ENCODE measurements at places on chromosomes 11 and 22.

- DNase-seq, result no peak
Observed at GRCh38 chr22:26977741-26978376, 320.5 kb downstream of the MIAT start.

GRCh38 chr22:43467216-43467940, 55.6 kb downstream of the MPPED1 start:
- peak; percentile 62 for DNase-seq

DNA sequence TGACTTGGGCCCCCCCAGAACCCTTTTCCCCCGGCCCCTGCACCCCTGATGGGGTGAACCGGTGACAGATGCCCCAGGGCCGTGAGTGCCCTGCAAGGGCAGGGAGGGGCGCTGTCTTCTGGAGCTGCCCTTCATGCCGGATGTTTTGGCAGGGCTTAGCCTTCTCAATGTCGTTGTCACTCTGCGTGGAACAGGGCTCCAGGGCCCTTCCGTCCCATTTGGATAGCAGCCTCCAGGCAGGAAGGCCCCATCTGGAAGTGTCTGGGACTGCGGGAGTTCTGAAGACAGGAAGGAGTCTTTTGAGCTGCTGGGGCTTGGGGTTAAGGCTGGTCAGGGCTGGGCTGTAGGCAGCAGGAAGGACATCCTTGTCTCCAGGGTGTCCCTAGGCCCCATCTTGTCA, 4.6 kb downstream of the FRMD8 start:
- no peak for DNase-seq

DNA sequence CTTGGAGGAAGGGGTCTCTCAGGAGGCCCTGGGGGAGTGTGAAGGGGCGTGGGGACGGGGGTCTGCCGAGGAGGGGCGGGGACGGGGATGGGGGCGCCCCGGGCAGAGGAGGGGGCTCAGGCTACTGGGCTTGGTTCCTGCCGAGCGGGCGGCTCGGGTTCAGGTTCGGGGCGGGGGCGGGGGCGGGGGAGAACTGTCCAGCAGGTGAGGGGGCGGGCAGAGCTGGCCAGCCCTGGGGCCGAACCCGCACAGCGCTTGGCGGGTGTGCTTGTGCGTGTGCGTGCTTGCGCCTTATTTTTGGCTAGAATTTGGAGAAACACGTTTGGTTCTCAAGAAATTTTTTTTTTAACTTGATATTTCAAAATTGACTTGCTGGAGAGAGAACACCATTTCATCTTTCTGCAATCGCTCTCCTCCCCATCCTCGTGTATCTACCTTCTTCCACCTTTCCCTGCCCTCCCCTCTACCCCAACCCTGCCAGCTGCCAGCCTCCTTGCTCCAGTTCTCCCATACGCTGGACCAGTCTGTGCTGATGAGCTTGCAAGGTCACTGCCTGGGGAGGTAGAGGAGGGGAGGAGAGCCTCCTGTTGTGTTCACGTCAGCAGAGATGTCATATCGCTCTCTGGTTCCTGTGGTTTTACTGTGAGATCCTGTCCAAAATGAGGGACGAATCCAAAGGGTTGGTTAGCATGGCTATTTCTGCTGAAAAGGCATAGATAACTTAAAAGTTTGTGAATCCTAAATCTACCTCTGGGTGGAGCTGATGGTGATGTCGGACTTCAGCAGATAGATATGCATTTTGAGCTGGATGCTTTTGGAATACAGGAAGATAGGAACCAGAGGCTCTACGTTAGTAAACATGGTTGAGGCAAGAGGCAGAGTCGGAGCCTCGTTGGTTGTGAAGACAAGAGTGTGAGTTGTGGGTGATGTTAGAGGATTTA, 668 bp downstream of the MADD start:
- peak; percentile 62 for DNase-seq

DNA sequence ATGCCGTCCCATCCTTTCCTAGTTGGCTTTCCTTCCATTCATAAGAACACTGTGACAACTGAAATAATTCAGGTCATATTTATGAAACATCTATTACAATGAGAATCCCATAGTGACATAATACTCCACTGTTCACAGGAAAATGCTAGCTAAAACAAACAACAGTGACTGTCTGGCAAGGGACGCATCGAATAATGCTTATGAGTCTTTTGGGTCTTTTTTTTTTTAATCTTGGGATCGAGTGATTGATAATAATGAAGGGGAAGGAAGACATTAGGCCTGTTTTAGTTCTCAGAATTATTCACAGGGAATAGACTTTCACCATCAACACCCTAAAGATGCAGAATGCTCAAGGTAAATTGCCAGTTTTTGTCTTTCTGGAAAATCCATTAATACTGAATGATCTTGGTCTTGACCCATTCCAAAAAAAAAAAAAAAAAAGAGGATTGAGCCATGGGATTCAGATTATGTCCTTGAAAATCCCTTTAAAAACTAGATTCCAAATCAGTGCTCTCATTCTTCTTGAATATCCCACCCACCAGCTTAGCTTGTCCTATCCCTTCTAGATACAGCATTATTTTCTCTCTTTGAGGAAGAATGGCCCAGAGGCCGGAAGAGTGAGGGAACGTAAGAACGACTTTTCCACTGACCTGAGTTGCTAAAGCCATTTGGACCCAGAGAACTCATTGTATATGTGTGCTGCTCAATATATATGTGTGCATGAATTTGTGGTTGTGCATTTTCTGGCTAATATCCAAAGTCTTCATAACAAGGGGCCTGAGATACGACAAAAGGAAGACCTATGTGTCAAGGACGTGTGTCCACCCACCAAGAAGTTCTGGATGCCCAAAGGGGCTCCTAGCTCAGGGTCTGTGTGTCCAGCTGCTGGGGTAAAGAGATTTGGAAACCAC, 35.2 kb upstream of the CREB3L1 start:
- DNase-seq, result no peak

DNA sequence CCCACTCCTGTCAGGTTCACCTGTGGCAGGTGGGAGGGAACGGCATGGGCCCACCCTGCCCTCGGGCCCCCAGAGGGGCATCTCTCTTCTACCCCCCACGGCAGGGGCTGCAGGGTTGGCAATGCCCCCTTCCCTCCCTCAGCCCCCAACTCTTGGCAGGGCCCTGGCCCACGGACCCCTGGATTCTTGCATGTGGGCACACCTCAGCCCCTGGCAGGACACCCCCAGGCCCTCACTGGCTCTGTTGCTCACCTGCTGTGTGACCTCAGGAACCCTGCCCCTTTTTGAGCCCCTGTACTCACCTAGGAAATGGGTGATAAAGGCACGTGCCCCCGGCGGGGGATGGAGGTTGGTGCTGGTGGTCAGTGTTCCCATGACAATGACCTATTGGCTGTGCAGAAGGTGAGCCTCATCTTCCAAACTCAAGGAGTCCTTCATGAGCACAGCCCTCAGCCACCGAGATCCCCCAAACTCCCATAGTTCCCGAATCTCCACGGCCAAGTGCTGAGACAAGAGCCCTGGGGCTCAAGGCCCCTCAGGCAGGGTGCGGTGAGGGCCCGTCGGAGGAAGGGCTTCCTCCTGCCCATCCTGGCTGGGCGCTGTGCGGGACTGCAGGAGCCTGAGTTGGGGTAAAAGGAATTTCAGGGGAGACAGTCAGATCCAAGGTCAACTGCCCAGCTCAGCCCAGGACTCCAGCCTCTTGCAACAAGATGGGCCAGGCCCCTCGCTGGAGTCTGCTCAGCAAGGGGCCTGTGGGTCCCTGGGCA, 198.2 kb downstream of the IGLL1 start:
- no peak for DNase-seq

- no peak for DNase-seq
Observed at GRCh38 chr11:118933486-118933885, 7.8 kb upstream of the BCL9L start.

DNA sequence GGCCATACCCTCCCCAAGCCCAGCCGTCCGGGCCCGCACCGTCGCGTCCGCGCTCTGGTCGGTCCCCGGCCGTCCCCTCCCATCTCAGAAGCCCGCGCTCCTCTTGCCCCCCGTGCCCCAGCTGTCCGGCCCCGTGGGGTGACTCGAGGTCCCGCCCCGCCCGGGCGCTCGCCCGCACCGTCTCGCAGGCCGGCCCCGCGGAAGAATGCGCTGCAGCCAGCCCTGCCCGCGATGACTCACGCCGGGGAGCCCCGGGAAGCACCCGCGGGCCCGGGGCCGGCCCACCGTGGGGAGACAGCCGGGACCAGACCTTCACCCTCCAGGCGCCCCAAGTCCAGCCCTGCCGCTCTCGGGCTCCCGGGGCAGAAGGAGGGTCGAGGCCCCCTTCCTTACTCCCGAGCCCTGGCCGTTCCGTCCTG, 320 bp upstream of the PHLDA2 start:
- DNase-seq, result no peak

DNA sequence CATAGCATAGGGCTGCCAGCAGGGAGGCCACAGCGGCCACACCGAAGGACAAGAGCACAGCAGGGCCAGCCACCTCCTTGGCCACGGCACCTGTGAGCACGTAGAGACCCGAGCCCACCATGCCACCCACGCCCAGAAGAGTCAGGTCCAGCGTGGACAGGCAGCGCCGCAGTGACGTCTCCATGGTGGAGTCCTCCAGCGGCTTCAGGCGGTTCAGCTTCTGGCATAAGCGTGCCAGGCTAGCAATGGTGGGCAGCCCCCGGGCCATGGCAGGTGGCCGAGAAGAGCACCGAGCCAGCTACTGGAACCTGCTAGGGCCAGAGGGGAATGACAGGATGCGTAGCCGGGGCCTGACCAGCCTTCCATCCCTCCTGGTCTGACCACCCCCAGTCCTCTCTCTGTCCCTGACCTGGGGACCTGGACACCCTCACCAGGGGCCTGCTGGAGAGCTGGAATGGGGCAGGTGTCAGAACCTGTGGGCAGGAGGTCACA, 770 bp downstream of the SLC7A4 start:
- no peak for DNase-seq

DNA sequence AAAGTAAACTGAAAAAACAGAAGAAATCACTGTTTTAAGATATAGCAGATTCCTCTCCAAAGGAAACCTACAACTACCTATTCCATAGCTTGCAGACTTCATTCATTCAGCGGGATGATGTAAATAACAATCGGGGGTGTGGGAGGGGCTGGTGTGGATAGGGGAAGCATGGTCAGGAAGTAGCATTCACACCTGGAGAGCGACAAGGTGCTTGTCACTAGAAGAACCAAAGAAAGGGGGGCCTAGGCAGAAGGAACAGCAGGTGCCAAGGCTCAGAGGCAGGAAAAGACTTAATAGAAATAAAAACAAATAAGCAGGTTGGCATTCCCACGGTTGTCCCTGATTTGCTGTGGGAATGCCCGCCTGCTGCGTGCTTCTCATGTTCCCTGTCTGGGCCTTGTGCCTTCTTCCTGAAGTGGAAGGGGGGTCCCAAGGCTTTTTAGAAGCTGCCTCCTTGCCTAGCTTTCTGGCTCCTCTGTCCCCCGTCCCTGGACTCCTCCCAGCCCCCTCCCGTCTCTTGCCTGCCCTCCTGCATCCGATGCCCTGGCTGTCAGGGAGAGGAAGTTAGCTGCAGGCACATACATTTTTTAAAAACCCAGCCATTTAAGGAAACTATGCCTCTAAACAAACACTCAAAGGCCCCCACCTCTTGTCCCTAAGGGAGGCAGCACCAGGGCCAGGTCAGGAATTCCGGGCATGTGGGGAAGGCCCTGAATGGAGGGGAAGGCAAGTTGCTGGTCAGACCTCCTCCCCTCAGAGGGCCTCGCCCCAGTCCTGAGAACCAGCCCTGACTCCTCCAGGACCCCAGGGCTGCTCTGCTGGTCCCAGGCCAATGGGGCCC, 54.7 kb upstream of the PRDM11 start:
- no peak for DNase-seq

Data from pons (tissue), 1 donor.